ENCODE measurements at places on chromosomes 1 and 21.

DNA sequence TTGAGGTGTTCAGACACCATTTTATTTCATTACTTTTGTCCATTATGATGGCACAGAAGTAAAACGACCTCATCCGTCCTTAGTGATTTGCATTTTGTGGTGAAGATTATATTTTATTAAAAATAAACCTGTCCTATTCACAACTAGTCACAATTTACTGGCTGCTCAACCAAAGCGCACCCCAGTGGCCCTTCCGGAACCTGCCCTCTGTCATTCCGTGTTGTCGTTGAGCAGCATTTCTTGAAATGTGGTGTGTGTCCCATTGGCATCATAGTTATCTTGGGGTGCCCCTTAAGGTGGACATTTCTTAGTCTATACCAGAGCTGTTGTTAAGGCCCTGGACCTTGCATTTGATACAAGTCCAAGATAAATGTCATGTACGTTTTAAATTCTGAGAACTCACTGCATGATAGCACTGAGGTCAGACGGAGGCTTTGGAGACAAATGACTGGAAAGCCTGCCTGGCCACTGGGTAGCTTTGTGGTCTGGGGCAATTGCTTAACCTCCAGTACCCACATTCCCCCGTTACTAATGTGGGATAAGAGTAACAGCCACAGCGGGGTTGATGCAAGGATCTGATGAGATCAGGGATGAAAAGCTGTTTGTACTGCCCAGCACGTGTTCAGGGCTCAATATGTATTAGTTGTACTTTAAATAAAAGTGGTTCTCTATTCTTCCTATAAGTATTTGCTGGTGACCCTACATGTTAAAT, 36.2 kb downstream of the BACH1 start:
- no peak for DNase-seq

DNA sequence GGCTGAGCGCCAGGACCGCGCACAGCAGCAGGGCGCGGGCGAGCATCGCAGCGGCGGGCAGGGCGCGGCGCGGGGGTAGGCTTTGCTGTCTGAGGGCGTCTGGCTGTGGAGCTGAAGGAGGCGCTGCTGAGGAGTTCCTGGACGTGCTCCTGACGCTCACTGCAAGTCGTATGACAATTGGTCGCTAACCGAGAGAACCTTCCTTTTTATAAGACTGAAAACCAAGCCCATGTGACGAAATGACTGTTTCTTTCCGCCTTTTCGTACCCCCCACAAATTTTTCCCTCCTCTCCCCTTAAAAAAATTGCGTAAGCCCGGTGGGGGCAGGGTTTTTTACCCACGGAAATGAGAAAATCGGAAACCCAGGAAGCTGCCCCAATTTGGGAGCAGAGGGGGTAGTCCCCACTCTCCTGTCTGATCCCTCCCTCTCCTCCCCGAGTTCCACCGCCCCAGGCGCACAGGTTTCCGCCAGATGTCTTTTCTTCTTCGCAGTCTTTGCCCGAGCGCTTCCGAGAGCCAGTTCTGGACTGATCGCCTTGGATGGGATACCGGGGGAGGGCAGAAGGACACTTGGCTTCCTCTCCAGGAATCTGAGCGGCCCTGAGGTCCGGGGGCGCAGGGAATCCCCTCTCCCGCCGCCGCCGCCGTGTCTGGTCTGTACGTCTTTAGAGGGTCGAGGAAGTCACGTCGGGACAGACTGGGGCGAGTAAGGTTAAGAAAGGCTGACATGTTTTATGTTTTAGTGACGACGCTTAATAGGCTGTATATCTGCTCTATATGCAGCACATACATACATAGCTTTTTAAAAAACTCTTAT, at the start of gene PTGS2:
PTGS2 (minus strand) TSS at position 179 of the 817 bp plus-strand sequence; CDS start at position 46, 133 bp downstream.
- DNase-seq: no peak

DNA sequence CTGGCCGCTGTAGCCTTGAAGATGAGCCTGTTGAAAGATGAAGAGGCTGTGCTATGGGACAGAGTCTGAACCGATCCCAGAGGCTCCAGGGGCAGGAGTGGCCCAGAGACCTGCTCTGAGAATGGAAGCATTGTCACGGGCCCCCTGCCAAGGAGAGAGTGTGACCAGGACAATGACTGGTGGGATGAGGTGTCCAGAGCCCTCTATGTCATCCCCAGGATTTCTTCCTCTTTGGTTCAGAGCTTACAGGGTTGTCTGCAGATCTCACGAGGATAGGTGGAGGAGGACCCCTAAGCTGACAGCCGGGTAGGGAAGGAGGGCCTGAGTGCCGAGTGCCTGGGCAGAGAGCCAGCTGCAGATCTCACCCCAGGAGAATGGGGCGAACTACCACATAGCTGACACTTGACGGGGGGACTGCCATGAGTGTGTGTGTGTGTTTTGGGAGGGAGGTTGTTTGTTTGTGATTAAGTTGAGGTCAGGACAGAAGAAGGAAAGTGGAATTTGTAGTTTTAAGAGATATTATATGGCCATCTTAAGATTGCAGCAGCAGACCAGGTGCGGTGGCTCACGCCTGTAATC, 25.4 kb downstream of the PIK3CD start:
- peak; percentile 48 for DNase-seq

DNA sequence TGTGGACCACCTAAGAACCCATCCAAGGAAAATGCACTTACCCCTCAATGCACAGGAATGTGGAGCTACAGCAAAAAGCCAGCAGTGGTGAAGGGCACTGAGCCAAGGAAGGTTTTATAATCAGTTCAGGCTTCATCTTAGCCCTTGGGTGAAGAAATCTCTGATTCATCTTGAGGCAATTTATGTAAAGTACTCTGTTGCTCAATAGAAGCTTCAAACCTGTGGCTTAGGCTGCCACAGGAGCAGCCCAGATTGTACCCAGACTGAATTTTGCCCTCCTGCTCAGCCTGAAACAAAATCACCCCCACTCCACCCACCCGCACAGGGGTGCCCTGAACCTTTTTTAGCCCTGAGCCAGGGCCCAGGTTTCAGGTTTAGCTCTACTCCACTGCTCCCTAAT, at the start of gene S100A12:
S100A12 (minus strand) TSS at position 111 of the 400 bp plus-strand sequence. CDS start 1,029 bp downstream, outside the sequence.
- DNase-seq: no peak

DNA sequence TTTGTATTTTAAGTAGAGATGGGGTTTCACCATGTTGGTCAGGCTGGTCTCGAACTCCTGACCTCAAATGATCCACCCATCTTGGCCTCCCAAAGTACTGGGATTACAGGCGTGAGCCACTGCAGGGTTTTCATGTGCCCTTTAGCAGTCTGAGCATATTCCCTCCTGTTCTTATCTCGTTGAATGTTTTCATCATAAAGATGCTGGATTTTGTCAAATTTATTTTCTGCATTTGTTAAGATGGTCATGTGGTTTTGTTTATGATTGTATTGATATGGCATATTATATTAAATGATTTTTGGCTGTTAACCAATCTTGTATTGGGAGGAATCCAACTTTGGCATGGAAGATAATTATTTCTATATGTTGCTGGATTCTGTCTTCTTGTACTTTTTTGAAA, 8.8 kb downstream of the JMJD4 start:
- DNase-seq: no peak

DNA sequence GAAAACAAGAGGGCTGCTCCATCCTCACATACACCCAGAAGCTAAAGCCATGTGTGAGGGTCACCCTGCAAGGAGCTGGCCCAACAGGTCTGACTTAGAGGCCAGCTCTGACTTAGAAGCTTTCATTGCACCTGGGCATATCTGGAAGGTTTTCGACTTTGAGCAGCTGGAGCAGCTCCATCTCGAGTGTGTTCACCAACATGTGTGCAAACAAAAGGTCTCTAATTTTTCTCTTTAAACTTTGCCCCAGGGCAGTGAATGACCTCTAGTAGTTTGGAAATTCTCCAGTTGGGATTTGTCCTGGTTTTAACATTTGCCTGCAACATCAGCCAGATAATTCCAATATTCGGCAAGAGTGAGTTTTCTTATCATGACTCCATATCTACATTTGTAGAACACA, 108.3 kb downstream of the TNR start:
- no peak for DNase-seq

DNA sequence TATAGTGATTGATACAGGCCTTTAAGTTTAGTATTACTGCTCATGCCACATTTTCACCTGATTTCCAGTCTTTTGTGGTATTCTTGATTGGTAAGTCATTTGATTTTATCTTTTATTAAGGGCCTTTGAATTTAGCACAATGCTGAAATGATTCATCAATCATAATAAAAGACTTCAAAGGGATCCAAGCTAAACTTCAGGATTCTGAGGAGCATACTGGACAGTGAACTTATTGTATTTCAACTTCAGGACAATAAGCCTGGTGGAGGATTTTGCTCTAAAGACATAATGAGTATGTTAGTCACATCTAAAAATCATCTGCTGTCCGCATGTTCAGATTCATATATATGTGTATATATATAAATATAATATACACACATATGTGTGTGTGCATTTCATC, 233.3 kb downstream of the SETD4 start:
- no peak for DNase-seq

DNA sequence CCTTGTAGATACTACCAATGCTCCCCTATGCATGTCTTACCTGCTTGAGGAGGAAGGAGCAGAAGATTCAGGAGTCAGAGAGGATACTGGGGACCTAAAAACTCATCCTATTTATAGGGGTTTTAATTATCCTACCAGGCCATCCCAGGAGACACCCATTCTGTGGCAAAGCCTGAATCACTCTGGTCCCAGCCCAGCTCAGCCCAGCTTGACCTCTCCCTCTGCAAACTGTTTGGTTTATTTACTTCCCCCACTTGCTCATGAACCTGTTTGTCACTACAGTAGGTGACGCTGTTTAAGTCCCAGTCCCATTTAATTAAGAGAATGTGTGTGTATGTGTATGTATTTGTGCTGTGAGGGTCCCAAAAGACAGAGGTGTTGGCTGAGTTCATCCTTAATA, at the start of gene RPTN:
RPTN (minus strand) TSS at position 85 of the 400 bp plus-strand sequence. CDS start 1,339 bp downstream, outside the sequence.
- no peak for DNase-seq

DNA sequence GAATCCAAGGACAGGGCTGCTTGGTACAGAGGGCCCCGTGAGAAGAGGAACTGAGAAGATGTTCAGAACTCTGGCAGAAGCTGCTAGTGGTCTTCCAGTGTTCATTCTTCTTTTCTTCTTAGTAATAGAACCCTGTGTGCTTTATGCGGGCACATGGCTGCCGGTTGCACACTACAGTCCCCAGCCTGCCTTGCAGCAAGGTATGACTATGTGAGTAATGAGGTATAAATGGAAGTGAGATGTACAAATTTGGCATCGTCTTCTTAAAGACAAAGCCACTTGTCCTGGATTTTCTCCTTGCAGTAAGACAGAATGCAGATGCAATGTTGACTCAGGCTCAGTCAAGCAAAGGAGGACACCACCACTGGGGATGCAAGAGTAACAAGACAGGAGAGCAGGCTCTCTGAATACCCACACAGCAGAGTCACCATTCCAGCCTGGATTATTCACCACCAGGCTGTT, 15.0 kb upstream of the ATP1B1 start:
- DNase-seq: no peak

- peak; percentile 41 for DNase-seq
Observed at GRCh38 chr1:152917794-152918193, 9.4 kb downstream of the IVL start.
